Astrocyte of the cerebellum (primary cell): ENCODE measurements at places on chromosomes 12 and 14.

DNA sequence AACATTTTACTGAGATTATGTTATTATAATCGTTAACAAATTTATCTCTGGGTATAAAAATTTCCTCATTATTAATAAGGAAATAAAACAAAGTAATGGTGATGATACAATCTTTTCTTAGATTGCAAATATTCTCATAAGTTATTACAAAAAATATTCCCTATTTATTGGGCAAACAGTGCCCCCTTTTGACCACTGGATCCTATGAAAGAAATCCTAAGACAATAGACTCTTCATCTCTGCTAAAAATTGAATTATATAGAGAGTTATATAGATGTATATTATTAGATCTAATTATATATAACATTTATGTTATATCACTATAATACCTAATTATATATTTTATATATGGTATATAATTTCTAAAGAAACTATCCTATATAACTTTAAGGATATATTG, 94.2 kb upstream of the FGD4 start:
- DNase-seq, result no peak

DNA sequence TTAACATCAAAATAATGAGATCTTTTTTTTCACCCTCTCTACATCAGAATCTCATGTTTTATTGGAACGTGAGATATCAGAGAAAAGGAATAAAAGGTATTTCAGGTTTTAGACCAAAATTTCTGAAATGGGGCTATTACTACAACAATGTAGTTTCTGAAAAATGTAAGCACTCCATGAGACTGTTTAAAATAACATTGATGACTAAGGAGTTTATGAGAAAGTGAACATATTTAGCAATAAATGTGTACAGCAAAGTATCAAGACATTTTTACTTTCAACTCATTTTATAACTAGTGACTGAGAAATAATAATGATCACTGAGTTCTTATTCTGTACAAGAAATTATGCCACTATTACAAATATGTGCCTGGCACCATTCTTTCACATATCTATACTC, 39.3 kb upstream of the ABCC9 start:
- no peak for DNase-seq

- DNase-seq, result no peak
Measured at GRCh38 chr14:89428546-89429198, 11.6 kb upstream of the FOXN3 start.

- DNase-seq, result no peak
Measured at GRCh38 chr14:106396999-106397398, 870.6 kb downstream of the TMEM121 start.

DNA sequence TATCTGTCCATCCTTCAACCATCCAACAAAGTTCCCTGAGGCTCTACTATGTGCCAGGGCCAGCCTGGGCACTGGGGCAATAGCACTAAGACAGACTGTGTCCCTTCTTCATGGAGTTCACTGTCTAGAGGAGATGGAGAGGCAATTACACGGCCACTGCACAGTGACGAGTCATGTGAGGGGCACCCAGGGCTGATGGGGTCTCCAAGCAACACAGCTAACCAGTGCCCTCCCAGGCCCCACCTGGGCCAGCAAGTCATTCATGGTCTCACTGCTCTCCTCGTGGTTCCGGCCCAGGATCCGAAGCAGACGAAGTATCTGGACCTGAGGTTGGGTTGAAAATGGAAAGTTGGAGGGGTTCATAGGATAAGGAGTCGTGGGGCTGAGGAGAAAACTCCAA, 2.7 kb downstream of the AP1G2 start:
- no peak for DNase-seq

DNA sequence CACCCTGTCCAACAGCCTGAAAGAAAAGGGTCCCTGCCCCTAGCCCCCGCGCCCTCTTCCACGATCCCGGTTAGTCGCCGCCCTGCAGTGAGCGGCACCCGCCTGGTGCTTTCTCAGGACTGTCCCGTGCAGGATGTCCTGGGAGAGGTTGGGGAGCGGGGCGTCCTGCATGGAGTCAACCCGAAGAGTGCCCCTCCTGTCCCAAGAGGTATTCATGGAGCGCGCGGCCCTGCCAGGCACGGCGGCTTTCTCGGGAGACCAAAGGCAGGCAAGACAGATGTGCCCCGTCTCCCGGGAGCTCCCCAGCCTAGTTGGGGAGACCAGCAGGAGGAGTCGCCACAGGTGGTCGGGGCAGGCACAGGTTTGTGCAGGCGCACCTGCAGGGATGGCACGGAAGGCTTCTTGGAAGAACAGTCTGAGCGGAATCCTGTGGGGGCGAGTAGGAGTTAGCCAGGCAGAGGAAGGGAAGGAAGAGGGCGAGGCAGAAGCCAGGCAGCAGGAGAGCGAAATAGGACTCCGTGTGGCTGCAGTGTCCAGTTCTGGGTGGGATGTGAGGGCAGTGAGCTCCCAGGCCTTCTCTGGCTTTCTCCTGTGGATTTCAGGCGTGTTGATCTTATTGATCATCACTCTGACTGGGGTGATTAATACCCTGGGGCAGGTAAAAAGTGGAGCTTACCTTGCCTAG, 723 bp downstream of the SIVA1 start:
- DNase-seq, result no peak

GRCh38 chr12:56565510-56566101, 44.0 kb downstream of the RBMS2 start:
- DNase-seq, result no peak

DNA sequence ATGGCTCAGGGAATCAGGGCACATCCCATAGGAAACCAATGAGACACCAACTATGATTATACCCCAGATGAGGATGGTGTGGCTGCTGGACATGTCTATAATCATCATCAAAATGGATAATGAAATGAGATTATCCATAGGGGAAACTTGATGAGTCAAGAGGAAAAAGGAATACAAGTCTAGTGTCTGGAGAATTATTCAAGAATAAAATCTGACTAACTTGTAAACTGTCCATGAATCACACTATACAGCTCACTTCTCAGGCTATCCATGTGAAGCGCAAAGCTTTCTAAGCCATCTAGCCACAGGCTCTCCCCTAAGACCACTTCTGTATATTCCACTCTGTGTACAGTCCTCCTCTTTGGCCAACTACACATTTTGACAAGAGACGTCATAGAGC, 52.5 kb downstream of the DUSP16 start:
- DNase-seq, result no peak
